ENCODE measurements at places on chromosomes 2 and 18.

DNA sequence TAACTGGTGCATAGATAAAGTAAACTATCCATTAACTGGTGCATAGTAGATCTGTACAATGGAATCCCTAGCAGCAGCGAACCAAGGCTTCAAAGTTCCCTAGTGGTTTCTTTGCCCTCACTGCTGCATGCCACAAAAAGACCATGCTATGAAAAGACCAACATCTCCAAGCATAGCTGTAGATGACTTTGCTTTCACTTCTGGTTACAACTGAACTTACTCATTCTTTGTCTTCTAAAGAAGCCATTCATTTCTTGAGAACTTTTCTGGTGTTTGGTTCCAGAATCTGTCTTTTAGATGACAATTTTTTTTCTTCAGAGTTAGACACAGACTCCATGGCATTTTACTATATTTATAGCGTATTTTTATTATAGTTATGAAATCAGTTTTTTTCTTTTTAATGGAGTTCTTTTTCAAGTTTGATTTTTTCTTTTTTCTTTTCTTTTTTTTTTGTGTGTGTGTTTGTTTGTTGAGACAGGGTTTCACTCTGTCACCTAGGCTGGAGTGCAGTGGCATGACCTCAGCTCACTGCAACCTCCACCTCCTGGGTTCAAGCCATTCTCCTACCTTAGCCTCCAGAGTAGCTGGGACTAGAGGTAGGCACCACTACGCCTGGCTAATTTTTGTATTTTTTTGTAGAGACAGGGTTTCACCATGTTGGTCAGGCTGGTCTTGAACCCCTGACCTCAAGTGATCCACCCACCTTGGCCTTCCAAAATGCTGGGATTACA lies 63.6 kb downstream of the SLC35F5 start:
- no peak for DNase-seq

GRCh38 chr2:25955036-25955435 lies 27.3 kb downstream of the KIF3C start:
- no peak for DNase-seq

GRCh38 chr18:48994044-48994651 lies 43.4 kb upstream of the SMAD7 start:
- no peak for DNase-seq

- no peak for DNase-seq
These were observed 157.7 kb downstream of the PRKCE start for GRCh38 chr2:45809205-45809604.

DNA sequence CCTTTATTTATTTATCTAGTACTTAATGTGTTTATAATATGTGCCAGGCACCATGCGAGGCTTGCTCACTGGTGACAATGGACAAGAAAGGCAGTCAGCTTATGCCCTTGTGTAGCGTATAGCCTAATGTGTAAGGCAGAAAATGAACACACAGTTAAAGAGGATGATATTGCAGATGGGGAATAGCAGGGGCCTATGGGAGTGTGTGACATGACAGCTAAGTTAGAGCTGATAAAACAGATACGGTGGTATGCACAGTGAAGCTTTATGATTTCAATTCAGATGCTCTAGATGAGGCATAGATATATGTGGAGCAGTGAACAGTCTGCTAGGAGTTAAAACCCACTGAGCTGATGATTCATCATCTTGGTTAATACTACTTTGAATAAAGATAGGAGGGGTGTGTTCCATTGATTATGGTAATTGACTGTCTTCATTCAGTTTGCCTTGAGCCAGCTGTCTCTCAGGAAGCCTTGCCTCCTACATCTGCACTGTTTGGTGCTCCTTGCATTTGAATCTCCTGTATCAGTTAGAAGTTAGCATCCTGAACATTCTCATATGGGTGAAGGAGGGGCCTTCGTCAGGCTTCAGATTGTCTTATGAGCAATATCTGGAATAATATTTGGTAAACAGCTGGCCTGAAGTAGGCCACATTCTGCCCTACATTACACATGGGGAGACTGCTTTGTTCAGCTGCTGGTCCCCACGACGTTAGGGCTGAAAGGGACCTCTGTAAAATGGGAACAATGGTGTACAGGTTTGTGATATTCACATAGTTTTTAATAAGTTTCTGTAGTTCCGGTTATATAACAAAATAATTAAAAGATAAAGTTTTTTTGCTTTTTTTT lies 13.2 kb downstream of the MAP4K4 start:
- peak; percentile 37 for DNase-seq

DNA sequence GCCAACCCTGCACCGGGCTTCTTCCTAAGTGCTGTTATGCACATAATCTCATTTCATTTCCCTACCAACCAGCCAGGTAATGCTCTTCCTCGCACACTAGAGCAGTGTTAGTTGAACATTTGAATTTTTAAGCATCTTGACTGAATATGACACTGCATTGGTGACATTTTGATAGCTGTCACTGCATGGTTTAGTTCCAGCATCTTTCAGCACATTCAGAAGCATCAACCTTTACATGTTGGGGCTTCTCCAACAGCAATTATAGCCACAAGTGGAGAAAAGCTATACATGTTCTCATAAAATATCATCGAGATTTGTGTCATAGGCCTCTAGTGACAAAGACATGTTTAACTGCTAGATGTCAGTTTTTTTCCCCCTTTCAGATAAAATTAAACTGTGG lies 230.1 kb upstream of the FOSL2 start:
- DNase-seq, result no peak

DNA sequence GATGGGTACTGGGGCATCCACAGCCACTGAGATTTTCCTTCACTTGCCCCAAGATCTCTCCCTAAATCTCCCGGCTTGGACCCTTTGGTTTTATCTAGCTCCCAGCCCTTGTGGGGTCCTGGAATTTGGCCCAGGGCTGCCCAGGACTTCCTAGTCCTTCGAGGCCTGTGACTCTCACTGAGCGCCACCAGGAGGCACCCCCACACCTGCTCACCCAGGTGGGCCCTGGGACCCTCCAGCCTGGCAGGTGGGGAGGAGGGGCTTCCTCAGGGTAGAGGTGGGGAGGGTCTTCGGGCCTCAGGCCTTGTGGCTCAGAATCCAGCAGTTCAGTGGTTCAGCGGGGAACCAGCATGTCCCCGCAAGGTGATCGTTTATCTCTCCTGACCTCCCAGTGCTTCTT lies 11.9 kb upstream of the PRSS56 start:
- no peak for DNase-seq
